Spinal cord (tissue), 10 donors: ENCODE measurements at places on chromosomes 11 and 22.

DNA sequence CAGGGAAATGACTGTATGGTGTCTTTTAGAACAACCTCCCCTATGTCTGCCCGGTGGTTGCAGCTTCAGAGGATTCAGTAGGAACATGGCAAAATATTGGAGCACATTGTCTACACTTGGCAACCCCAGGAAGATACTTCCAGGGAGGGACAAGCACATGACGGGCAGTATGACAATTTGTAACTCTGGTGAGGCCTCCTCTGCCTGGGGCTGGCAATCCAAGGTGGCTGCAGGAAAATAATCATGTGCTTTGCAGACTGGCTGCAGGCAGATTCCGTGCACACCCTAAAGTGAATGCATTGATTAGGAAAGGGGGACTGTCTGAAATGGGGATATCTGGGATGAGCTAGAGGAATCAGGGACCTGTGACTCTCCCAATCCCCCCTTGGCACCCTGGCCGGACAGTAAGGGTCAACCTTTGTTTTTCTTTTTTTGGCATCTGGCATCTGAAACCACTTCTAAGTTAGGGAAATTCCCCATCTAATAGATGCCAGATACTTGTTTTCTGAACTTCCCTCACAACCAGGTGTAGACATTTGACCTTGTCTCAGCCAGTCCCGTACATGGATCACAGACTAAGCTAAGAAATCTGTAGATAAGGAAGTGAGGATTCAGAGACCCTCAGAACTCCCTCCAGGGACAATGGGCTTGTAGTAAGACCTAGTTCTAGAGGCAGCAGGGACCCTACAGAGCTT is 10.5 kb upstream of the PHOX2A start:
- H3K4me1 ChIP-seq = no peaks in the 10 kb centered on the region
- H3K36me3 ChIP-seq = no peaks in the 10 kb centered on the region
- no peak overlapping the region for H3K27ac ChIP-seq
- no peak overlapping the region for H3K4me3 ChIP-seq

GRCh38 chr22:49103314-49104059 is 724.2 kb downstream of the BRD1 start:
- H3K27ac ChIP-seq = no peak overlapping the region
- peaks cover 3% of the 10 kb centered on the region for H3K27me3 ChIP-seq
- no peaks in the 10 kb centered on the region for H3K36me3 ChIP-seq
- no peak overlapping the region for H3K4me3 ChIP-seq
- peak; percentile 43 for DNase-seq

GRCh38 chr11:118606157-118606843 is 1.1 kb upstream of the PHLDB1 start:
- H3K36me3 ChIP-seq = peaks cover 25% of the 10 kb centered on the region
- peaks cover 4% of the 10 kb centered on the region for H3K27me3 ChIP-seq
- no peak for DNase-seq
- no peak overlapping the region for H3K4me3 ChIP-seq
- peaks cover 57% of the 10 kb centered on the region for H3K4me1 ChIP-seq

DNA sequence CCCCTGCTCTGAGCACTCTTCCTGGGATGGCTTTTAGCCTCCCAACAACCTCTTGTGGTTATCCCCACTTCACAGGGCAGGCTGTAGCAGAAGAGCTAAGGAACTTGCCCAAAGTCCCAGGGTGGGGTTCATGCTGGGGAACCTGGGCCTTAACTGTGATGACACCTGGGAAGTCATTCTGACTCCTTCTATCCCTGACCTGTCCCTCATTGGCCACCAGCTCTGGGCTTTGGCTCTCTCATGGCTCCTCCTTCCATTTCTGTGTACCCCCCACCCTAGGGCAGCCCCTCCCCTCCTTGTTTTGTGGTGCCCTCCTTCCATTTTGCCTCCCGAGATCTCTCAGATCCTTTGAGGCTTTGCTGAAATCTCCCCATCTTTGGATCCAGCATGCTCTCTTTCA is 2.7 kb downstream of the PPM1F start:
- no peaks in the 10 kb centered on the region for H3K27me3 ChIP-seq
- peaks cover 43% of the 10 kb centered on the region for H3K36me3 ChIP-seq
- no peak overlapping the region for H3K27ac ChIP-seq
- H3K4me3 ChIP-seq = no peak overlapping the region
- H3K4me1 ChIP-seq = peaks cover 64% of the 10 kb centered on the region
